ENCODE measurements at places on chromosomes 13 and 19. TPM values are rescaled to one million over a fixed set of nuclear protein-coding genes. Genes with fewer than 3 reads are reported as not detected.

CEACAM8 gene
- polyA plus RNA-seq = not detected

FGF22 gene
- 0.53 TPM for polyA plus RNA-seq

ZNF382 gene
- polyA plus RNA-seq = 2.2 TPM

ZSCAN1 gene
- 7.1 TPM for polyA plus RNA-seq

KRTDAP gene
- polyA plus RNA-seq = 1.4 TPM

All from pancreas (tissue), 10 donors.